ENCODE measurements at places on chromosomes 2 and 18.

DNA sequence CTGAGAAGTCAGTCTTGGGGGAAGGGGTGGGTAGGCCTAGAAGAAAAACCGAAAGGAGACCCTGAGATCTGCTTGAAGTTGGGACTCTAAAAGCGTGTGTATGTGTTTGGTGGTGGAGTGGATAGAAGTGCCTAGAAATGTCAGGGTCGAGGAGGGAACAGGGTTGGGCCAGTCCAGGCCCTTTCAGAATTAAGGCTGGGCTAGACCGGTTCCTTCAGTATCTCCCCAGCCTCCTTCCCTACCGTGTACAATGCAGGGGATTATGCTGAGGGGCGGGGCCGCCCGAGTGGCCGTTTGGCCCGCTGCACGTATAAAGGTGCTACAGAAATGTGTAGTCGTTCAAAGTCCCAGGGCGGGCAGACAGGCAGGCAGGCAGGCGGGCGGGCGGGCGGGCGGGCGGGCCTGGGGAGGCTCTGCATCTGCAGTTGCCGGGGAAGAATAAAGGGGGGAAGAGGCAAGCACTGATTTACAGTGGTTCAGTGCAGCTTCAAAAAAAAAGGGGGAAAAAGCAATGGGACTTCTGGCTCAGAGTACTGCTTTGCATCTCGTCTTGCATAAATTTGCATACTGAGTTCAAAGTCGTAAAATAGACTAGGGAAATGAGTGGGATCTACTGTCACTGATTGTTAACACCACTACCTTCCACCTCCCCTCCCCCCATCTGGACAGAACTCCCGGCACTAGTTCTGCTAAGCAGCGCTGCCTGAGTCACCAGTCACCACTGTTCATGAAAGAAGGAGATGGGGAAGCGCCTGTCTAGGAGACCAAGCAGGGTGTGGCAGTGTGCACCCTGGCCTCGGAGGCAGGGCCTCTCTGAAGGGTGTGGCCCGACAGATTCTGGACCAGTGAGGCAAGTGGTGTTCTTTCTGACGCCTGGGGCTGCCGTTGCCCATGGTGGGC is 3.6 kb downstream of the IGFBP2 start:
- no peak for DNase-seq

DNA sequence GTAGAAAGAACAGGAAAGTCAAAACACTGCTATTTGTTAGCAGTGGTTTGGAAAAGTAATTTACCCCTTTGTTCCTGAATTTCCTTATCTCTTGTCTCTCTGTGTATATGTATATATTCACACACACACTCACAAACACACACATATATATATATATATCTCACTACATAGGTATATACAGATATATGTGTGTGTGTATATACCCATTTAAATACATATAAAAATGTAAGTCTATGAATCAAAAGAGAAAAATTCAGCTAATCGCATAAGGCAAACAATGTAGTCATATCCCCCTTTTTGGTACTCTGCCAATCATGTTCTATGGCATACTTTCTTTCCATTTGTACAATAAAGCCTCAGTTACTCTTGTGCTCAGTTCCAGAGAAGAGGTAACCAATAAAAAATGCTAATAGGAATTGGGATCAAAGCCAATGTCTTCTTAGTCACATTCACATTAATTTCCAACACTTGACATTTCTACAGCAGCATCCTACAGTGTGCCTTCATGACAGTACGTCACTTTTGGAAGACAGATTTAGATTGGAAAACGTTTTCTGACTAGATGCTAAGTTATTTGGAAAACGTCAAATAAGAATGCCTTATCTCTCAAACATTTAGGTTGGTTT is 94.6 kb downstream of the MC4R start:
- DNase-seq = no peak

GRCh38 chr2:55604027-55604565 is 13.3 kb downstream of the PPP4R3B start:
- no peak for DNase-seq

GRCh38 chr2:136246086-136246669 is 128.2 kb upstream of the CXCR4 start:
- DNase-seq = no peak

DNA sequence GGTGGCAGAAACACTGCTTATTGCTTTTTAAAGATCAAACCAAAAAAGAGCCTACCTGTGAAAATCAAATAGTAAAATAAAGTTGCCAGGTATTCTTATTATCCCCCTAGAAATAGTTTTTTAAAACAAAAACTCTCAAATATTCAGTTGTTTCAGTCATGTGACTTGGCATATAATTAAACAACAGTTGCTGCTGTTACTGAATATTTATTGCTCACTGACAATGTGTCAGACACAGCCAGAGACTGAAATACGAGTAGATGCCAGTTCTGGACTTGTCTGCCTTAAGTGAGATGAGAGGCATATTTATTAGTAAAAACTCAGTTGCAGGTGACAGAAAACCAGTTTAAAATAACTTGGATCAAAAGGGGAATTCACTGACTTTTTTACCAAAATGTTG is 106.0 kb upstream of the RAB12 start:
- no peak for DNase-seq

- DNase-seq = no peak
Observed at GRCh38 chr2:39023649-39024048, 97.2 kb downstream of the SOS1 start.

DNA sequence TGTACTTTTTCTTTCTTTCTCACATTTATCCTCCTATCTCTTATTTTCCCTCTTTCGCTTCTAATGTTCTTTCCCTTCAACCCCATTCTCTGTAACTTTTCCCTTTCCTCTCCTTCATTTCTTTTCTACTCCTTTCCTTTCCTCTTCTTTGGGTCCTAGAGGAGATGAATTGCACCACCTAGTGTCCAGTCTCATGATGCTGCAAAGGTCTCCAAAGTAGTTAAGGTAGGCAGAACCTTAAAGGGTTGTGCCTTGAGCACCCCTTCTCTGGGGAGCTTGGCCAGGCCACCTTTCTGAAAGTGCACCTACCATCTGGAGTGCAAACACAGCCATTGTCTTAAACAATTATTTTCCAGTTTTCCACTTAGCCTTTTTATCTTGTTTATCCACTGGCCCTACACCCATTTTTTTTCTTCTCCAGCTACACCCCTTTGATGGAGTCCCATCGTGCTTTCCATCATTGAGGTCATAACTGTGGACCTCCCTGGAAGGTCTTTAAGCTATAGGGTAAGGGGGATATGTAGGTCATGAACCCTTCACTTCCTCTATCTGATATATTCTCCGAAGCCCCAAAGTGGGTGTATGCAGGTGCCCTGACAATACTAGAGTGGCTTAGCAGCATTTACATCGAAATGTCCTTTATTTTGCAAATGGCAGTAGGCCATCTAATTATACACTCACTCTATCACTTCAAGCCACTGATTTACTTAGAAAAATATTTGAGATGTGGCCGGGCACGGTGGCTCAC is 155.9 kb downstream of the ESCO1 start:
- no peak for DNase-seq

DNA sequence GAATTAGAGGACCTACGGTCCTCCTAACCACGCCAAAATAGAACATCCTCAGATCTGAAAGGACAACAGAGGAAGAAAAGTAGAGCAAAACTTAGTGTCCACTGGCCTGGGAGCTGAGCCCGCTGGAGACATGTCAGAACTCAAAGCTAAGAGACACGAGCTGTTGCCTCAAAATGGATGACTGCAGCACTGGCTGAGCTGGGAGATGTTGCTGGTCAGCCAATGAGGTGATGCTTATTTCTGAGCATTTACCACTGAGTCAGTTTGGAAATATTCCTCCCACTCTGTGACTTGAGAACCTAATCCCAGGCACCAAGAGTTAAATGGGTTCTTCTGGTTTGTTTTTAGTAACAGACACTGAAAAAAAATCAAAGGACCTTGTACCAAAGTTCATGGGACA is 32.6 kb downstream of the FBXO15 start:
- no peak for DNase-seq

DNA sequence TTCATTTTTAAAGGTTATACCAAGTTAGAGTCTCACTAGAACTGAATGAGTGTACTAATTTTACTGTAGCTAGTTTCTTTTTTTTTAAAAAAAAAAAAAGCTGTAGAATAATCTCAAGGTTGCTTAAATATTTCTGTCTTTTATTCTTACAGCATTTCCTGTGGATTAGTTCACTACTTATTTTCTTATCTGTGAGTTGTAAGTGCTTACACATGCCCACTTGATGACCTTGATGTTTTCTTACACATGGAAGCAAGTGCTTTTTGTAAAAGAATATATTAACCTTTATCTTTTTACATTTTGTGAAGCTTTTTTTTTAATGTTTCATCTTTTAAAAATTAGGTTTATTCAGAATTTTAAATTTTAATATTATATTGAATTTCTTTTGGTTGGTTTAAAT is 57.8 kb downstream of the MSH2 start:
- no peak for DNase-seq

DNA sequence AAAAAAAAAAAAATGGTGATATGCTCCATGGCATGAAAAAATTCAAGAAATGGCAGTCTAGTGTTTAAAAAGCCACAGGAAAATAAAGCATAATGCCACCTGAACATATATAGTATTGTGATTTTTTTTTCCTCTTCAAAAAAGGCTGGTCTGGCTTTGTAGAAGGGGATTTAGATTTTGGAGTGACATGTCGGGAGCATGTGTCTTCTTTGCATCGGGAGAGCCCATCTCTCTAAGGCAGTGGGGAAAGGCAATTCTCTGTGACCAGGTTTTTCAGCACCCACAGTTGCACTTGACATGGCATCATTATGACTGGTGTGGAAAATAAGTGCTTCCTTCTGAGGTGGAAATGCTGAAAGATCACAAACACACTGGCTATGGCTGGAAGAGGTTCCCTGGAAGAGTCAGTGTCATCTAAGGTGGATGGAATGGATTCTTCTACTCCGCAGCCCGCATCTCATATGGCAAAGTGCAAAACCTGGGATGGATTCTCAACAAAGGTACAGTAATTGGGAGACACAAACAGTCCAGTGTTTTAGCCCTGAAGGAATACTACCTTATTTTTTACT is 172.5 kb downstream of the AGAP1 start:
- DNase-seq = no peak

- DNase-seq = no peak
Observed at GRCh38 chr18:57995331-57995730, 48.7 kb upstream of the NEDD4L start.

DNA sequence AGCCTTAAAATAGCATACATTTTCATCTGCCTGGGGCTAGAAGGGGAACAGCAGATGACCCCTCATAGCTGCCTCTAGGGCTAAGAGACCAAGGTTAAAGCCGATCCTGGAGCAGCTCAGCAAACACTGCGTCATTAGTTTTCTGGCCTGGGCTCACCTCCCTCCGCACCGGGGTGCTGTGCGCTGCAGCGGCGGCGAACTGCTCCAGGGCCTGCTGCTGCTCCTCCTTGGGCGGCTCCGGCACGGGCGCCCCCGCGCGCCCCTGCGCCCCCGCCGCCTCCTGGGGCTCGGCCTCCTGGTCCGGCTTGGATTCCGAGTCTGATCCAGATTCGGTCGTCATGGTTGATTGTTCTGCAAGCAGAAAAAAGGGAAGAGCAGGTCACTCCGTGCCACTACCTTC is 55.0 kb downstream of the EPB41L3 start:
- no peak for DNase-seq

DNA sequence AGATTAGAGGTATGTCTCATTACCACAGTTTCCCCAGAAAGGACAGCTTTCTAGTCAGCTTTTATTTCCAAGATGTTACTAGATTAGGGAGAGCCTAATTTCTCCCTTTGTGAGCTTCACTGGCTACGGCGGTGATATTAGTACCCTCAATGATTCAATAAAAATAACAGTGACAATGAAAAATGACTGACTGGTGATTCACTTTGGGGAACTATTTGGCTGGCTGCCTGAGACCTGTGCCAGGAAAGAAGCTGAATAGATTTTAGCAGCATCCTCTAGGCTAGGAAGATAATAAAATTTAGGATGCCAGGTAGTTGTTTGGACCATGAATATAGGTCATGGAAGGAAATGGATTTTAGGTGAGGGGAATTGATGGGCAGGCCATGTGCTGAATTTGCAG is 178.7 kb downstream of the FMNL2 start:
- no peak for DNase-seq

DNA sequence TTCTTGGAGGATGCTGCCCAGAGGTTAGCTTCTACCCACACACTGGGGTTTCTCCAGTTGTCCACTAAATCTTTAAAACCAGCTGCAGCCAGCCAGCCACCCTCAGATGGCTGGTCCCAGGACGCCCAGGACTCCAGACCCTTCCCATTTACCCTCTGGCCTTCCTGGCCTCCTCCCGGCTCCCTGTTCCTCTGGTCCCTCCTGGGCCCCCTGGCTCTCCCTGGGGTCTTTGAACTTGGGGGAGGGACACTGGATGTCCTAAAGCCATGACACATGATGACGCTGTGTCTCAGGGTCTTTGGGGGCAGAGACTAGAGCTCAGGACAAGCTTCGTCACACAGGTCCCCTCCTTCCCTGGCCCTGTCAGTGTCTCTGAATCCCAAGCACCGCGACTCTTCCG is 201.1 kb upstream of the HDAC4 start:
- DNase-seq = no peak

DNA sequence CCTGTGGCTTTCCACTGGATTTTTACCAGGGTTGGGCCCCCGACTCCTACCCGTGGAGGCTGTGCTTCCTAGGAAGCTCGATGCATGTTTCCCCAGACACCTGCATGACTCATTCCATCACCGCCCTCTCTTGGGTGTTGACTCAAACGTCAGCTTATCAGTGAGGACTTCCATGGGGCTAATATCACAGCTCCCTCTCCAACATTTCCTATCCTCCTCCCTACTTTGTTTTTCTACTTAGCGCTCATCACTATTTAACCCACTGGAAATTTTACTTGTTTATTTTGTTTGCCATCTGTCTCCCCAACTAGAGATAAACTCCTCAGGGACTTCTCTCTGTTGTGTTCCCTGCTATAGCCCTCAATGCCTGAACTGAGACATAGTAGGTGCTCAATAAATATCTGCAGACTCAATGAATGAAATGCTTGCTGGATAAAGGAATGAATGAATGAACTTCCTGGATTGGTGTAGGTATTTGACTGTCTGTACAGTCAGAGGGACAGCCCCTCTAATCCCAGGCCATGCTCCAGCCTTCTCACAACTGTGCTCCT is 89.7 kb upstream of the MSH2 start:
- no peak for DNase-seq

DNA sequence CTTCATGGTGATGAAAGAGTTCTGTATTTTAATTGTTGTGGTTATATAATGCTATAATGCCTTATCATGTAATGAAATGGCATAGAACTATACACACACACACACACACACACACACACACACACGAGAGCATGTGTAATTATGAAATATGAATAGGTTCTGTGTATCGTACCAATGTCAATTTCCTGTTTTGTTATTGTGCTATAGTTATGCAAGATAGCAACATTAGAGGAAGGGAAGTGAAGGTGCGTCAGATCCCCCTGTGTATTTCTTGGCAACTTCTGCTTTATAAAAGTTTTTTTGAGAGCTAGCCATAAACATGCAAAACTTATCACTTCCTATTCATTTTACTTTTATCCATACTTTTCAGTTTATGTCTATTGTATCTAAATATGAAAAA is 60.7 kb upstream of the ARHGAP15 start:
- DNase-seq = no peak

GRCh38 chr2:65128297-65129190 is 1.4 kb downstream of the RAB1A start:
- DNase-seq = no peak

GRCh38 chr2:6832596-6833299 is 33.0 kb downstream of the CMPK2 start:
- no peak for DNase-seq

- no peak for DNase-seq
Observed at GRCh38 chr2:217664761-217665160, 338.0 kb downstream of the TNS1 start.

- no peak for DNase-seq
Observed at GRCh38 chr18:45335282-45336043, 279.8 kb upstream of the SLC14A2 start.

- DNase-seq = no peak
Observed at GRCh38 chr2:215755641-215756345, 257.6 kb downstream of the MREG start.

- DNase-seq = no peak
Observed at GRCh38 chr2:1940679-1941078, 196.4 kb upstream of the PXDN start.
